ENCODE measurements at places on chromosomes 3 and 15.

- no peak for DNase-seq
Measured at GRCh38 chr3:52783211-52783555, 5.8 kb downstream of the ITIH1 start.

DNA sequence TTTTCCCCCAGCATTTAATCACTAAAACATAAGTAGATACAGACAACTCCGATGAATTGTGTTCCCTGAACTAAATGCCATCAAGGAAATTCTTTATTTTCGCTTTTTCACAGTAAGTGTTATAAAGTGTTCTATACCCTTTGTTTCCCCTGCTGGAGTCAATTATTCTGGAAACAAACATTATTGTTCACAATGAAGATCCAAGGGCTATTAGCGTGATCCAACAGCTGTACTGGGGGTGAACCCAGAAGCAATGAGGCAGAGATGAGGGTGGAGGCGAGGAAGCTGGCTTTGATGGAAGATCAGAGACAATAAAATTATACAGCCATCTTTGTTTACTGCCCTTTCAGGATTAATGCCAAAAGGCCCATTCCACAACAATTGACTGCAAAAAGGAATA lies 250.3 kb upstream of the IGF1R start:
- no peak for DNase-seq

- peak; percentile 33 for DNase-seq
Measured at GRCh38 chr3:49397470-49397869, 14.3 kb downstream of the RHOA start.

- no peak for DNase-seq
Measured at GRCh38 chr3:22937536-22937935, 265.6 kb upstream of the UBE2E2 start.

- DNase-seq = no peak
Measured at GRCh38 chr15:79977431-79978054, 6.5 kb upstream of the BCL2A1 start.

- DNase-seq = no peak
Measured at GRCh38 chr15:100786139-100786531, 93.5 kb upstream of the ALDH1A3 start.

- no peak for DNase-seq
Measured at GRCh38 chr15:78087951-78088772, 4.2 kb upstream of the SH2D7 start.

GRCh38 chr3:54951405-54951804 lies 23.5 kb upstream of the LRTM1 start:
- peak; percentile 74 for DNase-seq

GRCh38 chr3:44554626-44555592 lies at the start of gene ZKSCAN7:
TSS of gene ZKSCAN7 (plus strand) at chr3:44555193. CDS start at chr3:44557048, 1,855 bp downstream.
- peak; percentile 73 for DNase-seq

- DNase-seq = no peak
Measured at GRCh38 chr3:179265875-179266274, 15.0 kb upstream of the KCNMB3 start.

GRCh38 chr3:153881201-153881600 lies 240.0 kb upstream of the ARHGEF26 start:
- no peak for DNase-seq

DNA sequence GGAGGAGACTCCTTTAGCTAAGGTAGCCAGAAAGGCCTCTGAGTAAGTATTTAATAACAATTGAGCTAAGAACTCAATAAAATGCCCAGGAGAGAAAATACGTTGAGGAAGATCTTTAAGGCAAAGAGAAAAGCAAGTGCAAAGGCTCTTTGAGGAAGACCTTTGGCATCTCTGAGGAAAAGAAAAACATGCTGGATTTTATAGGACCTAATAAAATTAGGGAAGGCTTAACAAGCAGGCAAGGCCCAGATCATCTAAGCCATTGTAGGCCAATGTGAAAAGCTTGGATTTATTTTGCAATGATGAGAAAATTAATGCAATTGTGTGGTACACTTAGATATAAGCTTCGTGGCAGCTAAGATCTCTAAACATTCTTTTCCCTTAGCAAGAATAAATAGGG lies 75.7 kb downstream of the P3H2 start:
- no peak for DNase-seq

DNA sequence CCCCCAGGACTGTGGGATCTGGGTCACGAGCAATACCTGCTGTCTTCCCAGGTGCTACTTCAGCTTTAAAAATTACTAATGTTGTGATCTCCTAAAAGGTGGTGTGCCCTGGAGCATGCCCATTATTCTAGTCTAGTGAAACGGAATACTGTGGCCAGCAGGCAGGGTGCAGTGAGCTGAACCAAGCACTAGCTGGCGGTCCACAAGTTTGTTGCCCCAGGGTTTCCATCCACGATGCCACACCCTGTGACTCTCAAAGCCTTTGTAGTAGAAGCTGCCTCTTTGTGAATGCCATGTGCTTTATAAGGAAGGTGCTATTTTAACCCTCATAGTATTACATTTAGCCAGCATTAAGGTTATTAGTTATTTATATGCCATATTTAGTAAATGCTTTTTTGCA lies 49.1 kb downstream of the PXYLP1 start:
- DNase-seq = no peak

DNA sequence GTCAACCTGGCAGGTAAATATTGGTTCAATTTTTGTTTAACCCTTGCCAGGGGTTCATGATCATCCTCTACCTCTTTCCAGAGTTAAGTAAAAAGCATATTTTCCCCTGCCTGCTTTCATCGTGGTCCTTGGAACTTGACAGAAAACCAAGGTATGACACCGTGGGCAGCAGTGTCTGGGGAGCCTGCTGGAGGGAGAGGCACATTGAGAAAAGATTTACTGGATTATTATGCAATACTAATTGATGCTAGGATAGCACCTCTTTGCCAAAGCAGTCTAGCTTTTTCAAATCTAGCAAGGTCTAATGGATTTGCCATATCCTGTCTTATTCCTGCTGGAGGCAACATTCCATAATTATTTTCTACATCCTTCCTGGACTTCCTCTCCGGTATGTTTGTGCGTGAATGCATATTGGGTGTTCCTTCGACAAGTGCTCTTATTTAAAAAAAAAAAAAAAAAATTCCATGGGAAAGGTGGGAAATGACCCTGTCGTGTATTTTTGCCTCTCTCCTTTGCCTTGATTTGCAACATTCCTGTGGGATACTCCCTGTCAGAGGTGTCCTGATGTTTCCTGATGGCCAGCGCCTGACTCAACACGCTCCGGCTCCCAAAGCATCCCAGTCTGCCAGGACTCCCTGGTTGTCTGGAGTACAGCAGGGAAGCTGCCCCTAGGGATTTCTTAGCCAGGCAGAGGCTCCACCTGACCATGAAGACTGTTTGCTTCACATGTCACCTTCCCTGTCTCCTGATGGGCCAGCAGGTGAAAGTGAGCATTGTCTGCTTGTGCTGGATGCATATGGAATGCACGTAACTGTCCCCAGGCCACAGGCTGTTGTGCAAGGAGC lies 6.3 kb downstream of the BHLHE40 start:
- DNase-seq = peak; percentile 11

- DNase-seq = peak; percentile 76
Measured at GRCh38 chr15:83283138-83283812, 1.2 kb downstream of the BNC1 start.

DNA sequence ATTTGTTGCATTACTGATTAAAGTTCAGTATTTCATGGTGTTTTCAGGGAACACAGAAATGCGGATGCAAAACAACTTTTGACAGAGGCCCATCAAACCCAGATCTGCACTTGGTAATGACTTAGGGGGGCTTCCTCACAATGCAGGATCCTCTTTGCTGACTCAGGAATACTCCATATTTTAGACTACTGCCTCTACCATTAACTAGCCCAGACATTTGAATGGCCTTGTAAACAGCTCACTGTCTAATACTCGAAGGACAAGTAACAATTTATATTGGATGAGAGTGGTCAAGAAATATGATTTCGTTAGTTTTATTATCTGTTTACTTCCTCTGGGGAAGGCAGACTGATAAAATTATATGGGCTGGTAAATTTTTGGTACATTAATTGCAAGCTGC lies 9.0 kb upstream of the KIF23 start:
- DNase-seq = no peak

- no peak for DNase-seq
Measured at GRCh38 chr15:79378394-79379109, 53.6 kb upstream of the MINAR1 start.

DNA sequence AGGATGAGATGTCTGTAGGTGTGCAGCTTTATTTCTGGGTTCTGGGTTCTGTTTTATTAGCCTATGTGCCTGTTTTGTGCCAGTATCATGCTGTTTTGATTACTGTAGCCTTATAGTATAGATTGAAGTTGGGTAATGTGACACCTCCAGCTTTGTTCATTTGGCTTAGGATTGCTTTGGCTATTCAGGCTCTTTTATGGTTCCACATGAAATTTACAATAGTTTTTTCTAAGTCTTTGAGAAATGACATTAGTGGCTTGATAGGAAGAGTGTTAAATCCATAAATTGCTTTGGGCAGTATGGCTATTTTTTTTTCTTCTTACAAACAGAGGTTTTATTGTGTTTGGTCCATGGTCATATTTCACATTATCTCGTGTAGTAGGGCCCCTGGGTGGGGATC lies 285.8 kb upstream of the GADL1 start:
- DNase-seq = no peak

GRCh38 chr15:100241572-100242482 lies 99.9 kb downstream of the ADAMTS17 start:
- DNase-seq = peak; percentile 61

GRCh38 chr3:149407898-149408297 lies 30.4 kb upstream of the TM4SF1 start:
- no peak for DNase-seq

GRCh38 chr3:37907906-37908305 lies 46.2 kb downstream of the CTDSPL start:
- DNase-seq = peak; percentile 43

DNA sequence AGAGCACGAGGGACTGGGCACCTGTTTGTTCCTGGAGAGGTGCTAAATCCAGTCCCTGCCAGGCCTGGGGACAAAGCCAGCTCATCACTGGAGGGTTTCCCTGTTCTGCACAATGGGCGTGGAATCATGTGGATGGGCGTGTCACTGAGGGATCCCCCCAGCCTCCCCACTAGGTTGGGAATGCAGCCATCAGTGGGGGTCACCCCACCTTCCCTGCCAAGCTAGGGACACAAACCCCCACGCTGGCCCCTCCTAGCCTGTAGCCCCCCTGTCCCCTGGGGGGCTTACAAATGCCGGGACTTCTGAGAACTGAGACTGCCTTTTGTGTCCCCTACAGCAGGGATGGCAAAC lies 61.9 kb downstream of the NSMCE3 start:
- no peak for DNase-seq

DNA sequence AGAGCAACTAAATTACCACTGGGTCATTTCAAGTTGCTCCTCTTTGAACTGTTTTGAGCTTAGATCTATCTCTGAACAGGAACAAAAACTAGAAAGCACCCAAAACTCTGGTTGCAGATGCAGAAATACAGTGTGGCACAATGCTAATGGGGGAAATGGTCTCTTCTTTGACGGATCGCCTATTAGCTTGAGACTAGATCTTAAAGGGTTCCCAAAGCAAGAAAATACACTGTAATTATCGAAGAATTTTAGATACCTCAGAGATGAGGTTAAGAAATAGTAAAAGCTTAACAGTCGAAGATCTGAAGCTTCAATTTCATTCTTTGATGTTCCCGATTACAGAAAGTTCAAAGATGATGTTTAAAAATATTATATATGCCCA lies 818 bp downstream of the PPP1R2 start:
- no peak for DNase-seq

DNA sequence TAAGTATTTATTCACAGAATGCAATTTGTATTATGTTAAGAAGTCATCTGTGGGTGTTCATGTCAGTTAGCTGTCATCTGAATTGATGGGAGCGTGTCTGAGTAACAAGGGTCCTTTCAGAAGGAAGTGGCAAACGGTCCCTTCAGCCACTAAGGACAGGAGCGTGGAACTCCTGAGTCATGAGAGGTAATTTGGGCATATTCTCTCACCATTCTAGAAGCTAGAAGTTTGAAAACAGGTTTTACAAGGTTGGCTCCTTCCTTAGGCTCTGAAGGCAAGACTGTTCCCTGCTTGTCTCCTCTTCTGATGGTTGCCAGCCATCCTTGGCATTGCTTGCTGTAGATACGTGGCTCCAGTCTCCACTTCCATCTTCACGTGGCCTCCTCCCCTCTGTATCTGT lies 19.7 kb downstream of the ABHD2 start:
- DNase-seq = no peak

DNA sequence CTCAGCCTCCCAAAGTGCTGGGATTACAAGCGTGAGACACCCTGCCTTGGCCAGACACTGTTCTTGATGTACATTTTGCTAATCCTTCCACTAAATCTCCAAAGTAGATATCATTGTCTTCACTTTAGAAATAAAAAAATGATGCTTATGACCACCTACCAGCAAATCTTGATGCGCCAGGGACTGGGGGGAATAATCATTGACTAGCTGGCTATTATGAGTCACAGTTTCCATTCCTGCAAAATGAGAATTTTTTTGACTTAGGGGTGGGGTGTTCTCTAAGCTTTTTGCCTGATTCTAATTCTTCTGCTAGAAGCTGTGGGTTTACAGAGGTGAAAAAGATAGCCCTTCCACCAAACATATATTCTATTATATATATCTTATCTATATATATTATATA lies 17.1 kb upstream of the RFC4 start:
- DNase-seq = no peak

GRCh38 chr3:4520033-4520816 lies 27.1 kb downstream of the ITPR1 start:
- no peak for DNase-seq

DNA sequence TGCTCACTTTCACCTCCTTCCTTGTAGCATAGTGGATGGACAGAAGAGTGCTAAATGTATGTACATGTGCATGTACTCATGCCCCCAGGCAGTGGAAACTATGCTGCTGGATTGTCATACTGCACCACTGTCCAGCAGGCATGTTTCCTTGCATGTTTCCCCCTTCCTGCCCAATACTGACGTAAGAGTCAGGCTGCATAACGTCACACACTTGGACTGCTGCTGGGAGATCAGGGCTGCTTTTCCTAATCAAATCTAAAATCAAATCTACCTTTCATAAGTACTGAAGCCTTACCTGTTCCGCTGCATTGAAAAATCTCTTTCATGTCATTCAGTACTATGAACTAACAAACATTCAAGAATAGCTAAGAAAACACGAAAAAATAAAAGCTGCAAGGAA lies 67.9 kb upstream of the ROBO1 start:
- DNase-seq = no peak

DNA sequence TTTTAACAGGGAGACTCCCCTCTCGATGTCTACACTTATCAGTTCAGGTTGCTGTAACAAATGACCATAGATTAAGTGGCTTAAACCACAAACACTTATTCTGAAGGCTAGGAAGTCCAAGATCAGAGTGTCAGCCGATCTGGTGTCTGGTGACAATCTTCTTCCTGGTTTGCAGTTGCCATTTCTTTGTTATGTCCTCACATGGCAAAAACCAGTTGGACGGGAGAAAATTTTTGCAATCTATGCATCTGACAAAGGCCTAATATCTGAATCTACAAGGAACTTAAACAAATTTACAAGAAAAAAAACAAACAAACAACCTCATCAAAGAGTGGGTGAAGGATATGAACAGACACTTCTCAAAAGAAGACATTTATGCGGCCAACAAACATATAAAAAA lies 116.9 kb upstream of the FOXB1 start:
- DNase-seq = no peak

DNA sequence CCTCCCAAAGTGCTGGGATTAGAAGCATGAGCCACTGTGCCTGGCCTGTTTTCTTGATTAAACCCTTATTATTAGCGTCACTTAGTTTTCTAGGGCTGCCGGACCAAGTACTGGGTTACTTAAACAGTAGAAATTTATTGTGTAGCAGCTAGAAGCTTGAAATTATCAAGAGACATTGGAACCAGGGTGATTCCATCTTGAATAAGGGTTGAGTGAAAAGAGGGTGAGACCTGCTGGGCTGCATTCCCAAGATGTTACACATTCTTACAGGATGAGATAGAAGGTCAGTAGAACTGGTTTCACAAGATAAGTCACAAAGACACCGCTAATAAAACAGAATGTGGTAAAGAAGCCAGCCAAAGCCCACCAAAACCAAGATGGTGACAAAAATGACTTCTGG lies 18.6 kb upstream of the FSTL1 start:
- no peak for DNase-seq
